Fibroblast of the conjunctiva (primary cell): ENCODE measurements at places on chromosomes 5 and 9.

GRCh38 chr5:125112196-125112595 is 365.8 kb upstream of the ZNF608 start:
- no peak for DNase-seq

DNA sequence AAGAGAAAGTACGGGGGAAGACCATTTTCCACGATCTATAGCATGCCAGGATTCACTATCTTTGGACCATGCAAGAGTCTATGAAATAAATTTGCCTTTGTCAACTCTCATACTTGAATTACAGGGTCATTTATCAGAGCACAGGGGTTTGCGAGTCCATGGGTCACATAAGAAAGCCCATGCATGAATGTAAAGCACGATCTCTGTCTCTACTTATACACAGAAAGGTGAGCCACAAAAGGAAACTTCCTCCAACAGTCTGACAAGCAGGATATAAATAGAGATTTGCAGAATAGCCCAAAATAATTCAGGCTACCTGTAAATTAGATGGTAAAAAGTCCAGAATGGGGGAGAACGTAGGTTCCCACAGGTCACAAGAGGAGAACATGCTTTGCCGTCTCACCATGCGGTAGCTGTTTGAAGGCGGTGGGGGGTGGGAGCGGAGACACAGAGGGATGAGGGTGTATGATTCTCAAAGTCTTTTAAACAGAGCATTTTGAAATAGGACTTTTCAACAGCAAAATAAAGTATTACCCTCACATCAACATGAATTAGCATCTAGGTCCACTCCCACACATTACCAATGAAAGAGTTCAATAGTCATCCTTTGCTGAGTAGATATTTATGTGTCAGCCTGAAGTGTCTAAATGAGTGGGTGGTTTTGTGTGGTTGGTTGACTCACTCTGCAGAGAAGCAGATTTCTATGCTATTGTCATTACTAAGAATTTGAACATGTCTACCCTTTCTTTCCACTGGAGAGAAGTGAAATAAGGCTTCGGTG is 279.7 kb downstream of the EBF1 start:
- peak; percentile 13 for DNase-seq

DNA sequence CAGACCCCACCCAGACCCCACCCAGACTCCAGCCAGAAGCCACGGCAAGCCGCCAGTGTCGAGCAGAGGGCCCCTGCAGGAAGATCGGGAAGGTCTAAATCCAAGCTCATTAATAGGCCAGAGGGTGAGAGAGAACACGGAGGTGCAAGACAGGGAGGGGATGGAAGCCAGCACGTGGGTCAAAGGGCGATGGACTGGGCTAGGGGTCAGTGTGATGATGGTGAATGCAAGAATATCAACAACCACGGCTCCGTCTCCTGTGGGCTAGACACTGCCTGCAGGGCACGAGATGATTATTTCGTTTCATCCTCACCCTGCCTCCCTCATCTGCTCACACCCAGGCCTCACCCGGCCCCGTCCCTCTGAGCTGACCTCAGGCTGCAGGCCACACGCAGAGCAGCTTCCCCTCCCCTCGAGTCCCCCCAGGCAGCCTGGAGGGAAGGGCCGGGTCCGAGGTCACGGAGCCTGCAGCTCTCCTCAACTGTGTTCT is 122.0 kb downstream of the COL23A1 start:
- no peak for DNase-seq

DNA sequence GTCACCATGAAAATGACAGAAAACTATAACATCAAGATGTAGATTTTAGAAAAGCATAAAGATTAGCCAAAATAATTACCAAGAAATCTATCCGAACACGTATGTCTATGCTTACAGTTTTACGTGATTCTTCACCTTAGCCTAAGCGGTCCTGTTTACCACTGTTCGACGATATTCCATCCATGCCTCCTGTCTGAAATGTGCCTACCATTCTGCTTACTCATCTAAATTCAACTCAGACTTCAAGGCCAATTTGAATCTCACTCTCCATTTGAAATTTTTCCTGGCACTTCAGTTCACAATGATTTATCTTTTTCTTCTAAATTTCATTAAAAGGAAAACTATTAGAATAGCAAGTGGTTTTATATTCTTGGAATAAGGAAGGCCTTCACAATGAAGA is 15.4 kb downstream of the ZDHHC21 start:
- DNase-seq, result no peak

DNA sequence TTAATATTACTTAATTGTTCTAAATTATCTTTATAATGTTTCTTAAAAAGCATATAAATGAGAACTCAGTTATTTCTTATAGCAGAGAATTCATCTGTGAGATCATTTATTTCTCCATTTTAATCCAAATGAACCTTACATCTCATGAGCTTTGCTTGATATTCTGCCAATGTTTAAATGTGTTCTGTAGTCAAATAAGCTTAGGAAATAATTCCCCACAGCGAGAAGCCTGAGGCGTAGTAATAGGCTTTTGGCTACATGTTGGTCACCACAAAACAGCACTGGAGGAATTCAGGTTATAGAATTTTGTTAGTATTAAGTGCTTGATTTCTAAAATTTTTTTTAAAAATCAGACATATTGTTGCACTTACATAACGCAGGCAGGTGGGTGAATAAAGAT is 585.3 kb upstream of the RORB start:
- DNase-seq, result no peak

DNA sequence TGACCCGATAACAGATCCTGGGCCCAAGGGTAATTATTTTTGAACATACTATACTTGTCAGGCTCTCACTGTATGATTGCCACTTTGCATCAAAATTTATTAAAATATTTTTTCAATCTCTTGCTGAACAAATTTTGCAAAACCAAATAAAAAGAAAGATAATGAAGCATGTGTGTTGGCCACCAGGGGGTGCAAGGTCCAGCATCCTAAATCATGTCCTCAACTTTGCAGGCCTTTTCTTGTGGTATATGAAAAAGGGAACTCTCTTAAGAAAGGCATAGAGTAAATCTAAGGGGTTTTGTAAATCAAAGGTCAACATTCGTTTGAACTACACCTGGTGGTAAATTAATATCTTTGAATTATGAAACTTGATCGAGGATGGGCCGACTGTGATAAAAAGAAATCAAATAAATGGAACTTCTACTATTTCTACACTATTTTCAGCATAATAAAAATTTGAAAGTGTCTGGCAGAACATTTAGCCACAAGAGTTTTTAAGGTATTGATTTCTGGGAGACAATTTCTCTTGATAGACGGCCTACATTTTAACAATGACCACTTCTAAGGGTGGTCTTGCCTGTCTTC is 676.5 kb downstream of the DMRTA1 start:
- DNase-seq, result no peak

GRCh38 chr9:125745682-125746016 is 1.5 kb upstream of the PBX3 start:
- no peak for DNase-seq
